Putamen (tissue), 1 donor: ENCODE measurements at places on chromosomes 5 and 9.
A peak's percentile ranks its signal among the peaks of the same experiment; 100 is the strongest.

DNA sequence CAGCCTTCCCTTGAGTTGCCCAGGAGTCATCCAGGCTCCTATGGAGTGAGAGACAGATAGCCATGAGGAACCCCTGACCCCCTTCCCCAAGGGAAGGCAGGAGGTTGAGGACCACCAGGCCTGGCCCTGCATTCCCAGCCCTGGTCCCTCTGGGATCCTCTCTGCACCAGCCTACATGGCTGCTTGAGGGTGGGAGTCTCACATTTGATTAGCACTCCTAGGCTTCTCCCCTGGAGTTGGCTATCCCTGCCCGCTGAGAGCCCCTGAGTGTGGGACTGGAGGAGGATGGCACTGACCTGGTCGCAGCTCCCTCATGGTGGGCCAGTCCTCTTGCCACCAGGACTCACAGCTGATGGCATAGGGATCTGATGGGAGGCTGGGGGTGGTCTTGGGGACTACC lies 46.7 kb downstream of the SAR1B start:
- no peak for DNase-seq

GRCh38 chr9:121972501-121972981 lies 120.6 kb downstream of the TTLL11 start:
- DNase-seq, result no peak

- DNase-seq, result no peak
These were observed 5.6 kb downstream of the OLFM1 start for GRCh38 chr9:135093111-135093510.

GRCh38 chr9:88583901-88584596 lies 49.1 kb downstream of the NXNL2 start:
- no peak for DNase-seq

DNA sequence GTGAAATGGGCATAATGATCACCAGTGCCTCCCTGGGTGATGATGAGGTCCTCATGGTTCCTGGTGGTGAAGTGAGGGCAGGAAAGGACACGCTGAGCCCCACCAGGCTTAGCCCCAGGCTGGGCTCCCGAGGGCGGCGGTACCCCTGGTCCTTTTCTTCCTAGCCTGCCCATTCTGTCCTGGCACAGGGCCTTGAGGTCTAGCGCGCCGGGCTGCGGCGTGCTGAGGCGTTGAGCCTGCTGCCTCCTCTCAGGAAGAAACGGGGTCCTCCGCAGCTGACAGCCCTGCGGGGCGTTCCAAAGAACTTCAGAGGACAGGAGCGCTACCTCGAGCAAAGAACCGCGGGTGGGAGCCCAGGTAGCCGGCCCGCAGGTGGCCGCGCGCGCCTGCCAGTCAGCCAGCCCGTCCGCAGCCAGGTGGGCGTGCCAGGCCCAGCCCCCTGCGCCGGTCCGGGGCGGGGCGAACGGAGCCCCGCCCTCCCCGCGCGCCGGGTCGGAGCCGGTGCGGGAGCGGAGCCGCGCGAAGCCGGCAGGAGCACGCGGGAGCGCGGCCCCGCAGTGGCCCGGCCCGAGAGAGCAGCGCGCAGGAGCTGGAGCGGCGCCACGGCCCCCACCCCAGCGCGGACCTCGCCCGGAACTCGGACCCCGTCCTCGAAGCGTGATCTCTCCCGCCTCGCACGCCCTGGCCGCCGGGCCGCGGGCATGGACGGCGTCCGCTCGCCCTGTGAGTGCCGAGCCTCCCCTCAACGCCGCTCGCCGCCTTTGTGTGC lies at the start of gene WNK2:
WNK2 (plus strand) TSS at position 477 of the 769 bp plus-strand sequence. CDS start 791 bp downstream, outside the sequence.
- peak; percentile 50 for DNase-seq
